Neural crest cell (in vitro differentiated cells): ENCODE measurements at places on chromosomes 4 and X. TPM values are rescaled to one million over a fixed set of nuclear protein-coding genes. Genes with fewer than 3 reads are reported as not detected.

Gene RNF150
- total RNA-seq, result 21.0 and 23.3 TPM in 2 replicates

Gene SMIM10
- total RNA-seq, result 2.6 and 2.7 TPM in 2 replicates

Gene TAF7L
- total RNA-seq, result 0.19 TPM in 1 of 2 replicates, not detected in the other

- no peaks in the 10 kb centered on the region for H3K36me3 ChIP-seq
- H3K4me1 ChIP-seq, result peaks cover 6% of the 10 kb centered on the region
- H3K4me3 ChIP-seq, result no peak overlapping the region
- H3K27ac ChIP-seq, result no peak overlapping the region
- DNase-seq, result no peak
These were observed 99.7 kb downstream of the FIP1L1 start for GRCh38 chr4:53477038-53477565.

- H3K36me3 ChIP-seq, result no peaks in the 10 kb centered on the region
- H3K27me3 ChIP-seq, result no peaks in the 10 kb centered on the region
- peaks cover 1% of the 10 kb centered on the region for H3K4me1 ChIP-seq
- H3K27ac ChIP-seq, result no peak overlapping the region
- DNase-seq, result no peak
- H3K4me3 ChIP-seq, result no peak overlapping the region
These were observed 5.7 kb upstream of the CASP6 start for GRCh38 chr4:109708990-109709389.

DNA sequence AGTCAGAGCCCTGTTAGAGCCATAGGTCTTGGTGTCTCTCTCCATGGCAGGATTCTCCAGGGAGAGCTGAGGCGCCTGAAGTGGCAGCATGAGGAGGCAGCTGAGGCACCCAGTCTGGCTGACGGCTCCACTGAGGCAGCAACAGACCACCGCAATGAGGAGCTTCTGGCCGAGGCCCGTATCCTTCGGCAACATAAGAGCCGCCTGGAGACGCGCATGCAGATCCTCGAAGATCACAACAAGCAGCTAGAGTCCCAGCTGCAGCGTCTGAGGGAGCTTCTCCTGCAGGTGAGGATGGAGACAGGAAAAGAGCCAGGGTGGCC, 32.9 kb downstream of the TAF7L start:
- no peaks in the 10 kb centered on the region for H3K4me1 ChIP-seq
- H3K27me3 ChIP-seq, result no peaks in the 10 kb centered on the region
- H3K36me3 ChIP-seq, result peaks cover under 1% of the 10 kb centered on the region
- H3K4me3 ChIP-seq, result no peak overlapping the region

GRCh38 chrX:154548028-154548316, 552 bp downstream of the IKBKG start:
- DNase-seq, result no peak
- H3K4me3 ChIP-seq, result peak overlapping the region; percentile 92
- H3K4me1 ChIP-seq, result peaks cover 17% of the 10 kb centered on the region
- H3K27me3 ChIP-seq, result no peaks in the 10 kb centered on the region
